ENCODE measurements at places on chromosomes 7 and 10.

DNA sequence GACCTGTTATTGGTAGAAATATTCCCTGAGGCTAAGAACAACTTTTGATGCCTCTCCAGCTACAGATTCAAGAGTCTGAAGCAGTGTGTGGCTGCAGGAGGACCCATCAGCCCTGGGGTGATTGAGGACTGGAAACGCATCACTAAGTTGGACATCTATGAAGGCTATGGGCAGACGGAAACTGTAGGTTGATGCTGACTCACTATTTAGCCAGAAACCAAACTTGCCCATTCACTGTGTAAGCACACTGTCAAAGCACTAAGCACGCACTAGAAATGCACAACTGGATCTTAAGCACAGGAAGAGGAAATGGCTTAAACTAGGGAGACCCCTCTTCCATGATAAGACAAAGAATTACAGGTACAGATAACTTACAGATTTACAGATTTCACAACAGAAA lies 20.8 kb downstream of the ACSM6 start:
- DNase-seq: no peak

- DNase-seq: no peak
These were observed 320.3 kb downstream of the CCDC3 start for GRCh38 chr10:12681252-12681651.

GRCh38 chr10:18260310-18260922 lies 120.2 kb downstream of the CACNB2 start:
- no peak for DNase-seq

GRCh38 chr10:113992471-113993011 lies 51.1 kb upstream of the ADRB1 start:
- no peak for DNase-seq

- no peak for DNase-seq
These were observed 187.1 kb downstream of the MLLT10 start for GRCh38 chr10:21721000-21721665.

DNA sequence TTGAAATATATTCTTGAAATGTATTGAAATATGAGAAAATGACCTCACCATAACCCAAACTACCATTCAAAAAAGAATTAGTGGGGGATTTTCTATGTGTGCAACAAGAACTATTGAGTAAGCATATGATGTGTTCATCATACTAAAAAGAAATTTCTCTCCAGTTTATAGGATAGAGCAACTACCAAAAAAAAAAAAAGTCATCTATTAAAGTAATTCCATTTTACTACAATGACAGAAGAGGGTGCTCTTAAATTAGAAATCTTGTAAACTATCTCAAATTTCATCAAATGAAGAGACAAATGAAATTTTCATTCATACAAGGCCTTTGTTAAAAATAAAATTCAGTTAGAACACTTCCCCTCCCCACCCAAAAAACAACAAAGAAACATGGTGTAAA lies 195.4 kb upstream of the PLXDC2 start:
- no peak for DNase-seq

GRCh38 chr7:28020302-28020940 lies 160.2 kb downstream of the JAZF1 start:
- no peak for DNase-seq

- DNase-seq: no peak
These were observed 21.4 kb downstream of the ZKSCAN5 start for GRCh38 chr7:99525713-99526440.

DNA sequence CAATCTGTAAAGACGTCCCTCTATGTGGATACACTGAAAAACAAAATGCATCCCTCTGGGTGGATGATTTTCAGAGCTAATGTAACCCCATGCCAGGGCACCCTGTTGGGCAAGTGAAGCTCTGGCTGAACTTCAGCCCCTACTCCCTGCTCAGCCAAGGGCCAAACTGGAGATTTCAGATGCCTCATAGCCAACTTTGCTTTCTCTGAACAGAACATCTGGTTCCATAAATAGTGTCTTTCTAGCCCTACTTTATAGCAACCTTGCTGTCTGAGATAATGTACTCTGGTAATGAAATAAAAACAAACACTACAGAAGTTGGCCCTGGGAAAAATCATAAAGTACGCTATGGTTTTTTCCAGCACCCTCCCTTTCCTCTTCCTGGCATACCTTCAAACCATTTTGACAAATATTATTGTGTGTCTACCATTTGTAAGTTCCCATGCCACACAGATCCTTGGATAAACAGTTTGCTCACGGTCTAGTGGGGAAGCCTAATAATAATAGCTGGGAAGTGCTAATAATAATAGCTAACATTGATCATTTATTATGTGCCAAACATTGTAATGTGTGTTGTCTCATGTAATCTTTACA lies 3.4 kb downstream of the ENTPD1 start:
- DNase-seq: no peak

DNA sequence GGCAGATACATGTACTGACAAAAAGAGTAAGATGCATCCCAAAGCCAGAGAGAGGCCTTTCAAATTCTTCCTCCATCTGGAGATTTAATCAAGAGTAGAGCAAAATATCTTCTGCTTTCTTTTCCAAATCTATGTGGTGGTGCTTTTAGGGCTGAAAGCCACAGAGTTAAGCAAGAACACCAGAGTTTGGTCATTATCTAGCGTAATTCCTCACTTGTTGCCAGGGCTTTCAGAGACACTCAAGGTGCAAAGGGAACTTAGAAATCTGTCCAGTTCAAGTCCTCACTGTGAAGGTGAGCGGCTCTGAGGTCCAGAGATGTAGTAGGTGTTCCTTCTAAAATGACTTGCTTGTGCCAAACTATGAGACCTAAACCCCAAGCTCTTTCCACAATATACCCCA lies 10.9 kb upstream of the NFE2L3 start:
- DNase-seq: no peak

GRCh38 chr7:51081270-51081890 lies 235.2 kb downstream of the COBL start:
- DNase-seq: no peak

GRCh38 chr10:34580643-34581042 lies 234.5 kb downstream of the PARD3 start:
- DNase-seq: no peak

DNA sequence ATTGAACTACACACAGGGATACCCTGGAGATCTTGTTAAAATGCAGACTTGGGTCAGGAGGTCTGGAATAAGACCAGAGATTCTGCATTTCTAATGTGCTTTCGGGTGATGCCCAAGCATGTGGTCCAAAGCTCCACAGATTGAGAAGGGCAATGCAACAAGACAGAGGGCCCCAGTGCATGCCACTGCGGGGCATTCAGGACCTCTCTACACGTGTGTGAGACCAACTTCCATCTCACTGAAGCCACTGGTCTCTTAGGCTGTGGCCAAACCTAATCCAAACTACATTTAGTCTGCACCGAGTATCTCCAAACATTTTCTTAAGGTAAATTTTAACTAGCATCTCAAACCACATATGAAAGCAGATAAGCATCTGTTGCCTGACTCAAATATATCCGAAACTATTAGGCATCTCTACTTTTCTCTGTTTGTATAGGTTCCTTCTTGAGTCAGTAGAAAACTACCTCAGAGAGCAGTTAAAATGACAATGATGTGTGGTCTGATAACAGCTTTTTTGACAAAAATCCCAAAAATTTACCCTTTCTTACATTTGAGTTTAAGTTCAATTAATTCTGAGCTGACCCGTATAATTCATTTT lies 107.5 kb downstream of the ELMO1 start:
- DNase-seq: no peak

DNA sequence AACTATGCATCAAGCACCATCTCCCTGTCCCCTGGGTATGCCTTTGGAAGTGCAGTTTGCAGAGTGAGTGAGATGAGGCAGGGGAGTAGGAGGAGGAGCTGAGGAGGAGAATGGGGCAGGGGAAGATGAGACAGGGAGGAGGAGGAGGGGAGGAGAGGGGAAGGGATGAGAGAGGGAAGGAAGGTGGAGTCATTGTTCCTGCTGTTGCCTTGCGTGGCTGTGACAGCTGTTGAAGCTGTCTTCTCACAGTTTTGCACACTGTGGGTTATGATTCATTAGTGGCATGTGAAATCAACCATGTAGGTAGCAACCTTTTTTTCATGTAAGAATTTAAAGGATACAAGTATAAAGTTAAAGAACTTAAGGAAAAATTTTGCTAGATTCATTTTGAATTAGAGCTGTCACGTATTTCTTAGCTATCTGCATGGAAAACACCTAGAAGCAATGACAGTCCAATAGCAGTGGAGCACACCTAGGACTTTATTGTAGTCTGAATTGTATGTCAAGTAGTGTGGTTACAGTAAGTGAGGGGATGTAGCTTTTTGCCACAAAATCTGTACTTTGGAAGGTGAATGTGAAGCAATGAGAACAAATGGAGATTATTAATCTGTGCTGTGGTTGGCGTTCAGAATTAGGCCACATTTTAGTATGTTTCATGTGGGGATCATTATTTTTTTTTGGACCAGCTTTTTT lies 21.7 kb downstream of the CCM2 start:
- no peak for DNase-seq

DNA sequence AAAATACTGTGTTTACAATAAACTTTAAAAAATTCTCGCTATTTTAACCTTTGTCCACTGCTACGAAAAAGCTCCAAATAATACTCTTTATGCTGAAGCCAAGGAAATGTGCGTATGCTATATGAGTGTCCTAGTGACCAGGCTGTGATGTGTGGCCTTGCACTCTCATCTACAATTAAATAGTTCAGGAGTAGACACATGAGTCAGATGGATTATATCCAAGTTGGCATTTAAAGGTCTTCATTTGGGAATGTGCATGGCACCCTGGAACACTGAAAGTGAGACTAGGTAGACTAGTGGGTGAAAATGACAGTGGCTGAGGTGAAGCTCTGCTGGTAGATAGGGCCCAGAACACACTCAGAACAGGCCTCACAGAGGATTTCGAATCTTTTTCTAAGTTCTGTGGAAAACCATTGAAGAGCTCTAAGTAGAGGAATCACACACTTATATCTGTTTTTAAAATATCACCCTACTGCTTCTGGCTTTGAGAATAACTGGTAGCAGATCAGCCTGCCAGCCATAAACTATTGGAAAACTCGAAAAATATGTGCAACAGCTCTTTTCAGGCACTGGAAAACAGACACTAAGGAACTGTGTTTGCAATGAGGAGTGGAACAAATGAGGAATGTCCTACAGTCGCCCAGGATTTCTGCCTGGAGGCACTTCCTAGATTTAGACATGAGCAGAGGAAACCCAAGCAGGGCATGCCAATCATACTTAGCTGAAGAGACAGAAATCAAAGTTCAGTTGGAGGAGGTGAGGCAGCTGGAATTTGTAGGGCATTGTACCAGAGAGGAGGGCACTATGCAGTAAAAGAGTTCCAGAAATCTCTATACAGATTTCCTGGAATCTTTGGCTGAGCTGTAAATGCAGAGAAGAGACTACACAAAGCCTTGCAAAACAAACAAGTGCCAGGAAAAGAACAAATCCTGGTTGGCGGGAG lies 603.8 kb upstream of the LRRTM3 start:
- no peak for DNase-seq

All from AG04449 (cell line).